ENCODE measurements at places on chromosomes 12 and 14. TPM values are rescaled to one million over a fixed set of nuclear protein-coding genes. Genes with fewer than 3 reads are reported as not detected.

DNA sequence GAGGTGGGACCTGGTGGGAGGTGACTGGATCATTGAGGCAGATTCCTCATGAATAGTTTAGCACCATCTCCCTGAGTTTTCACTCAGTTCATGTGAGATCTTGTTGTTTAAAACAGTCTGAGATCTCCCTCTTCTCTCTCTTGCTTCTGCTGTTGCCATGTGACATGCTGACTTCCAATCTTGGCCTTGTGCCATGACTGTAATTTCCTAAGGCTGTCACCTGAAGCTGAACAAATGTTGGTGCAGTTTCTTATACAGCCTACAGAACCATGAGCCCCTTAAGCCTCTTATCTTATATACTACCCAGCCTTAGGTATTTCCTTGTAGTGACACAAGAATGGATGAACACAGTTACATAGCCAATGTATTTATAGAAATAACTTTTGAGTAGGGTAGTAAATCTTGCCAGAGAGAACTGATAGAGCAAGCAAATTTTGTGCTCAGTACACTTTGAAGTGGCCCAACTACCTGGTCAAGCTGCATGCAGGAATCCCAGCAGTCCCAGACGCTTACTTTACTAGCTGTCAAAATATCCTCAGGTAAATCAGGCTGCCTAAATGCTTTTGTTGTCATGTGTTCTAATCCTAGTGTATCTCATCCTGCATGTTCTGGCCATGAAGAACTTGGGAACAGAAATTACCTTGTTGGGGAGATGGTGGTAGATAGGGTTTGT is 445.6 kb upstream of the MIS18BP1 start:
- H3K4me3 ChIP-seq = no peak overlapping the region
- H3K4me1 ChIP-seq = no peaks in the 10 kb centered on the region
- H3K27me3 ChIP-seq = no peaks in the 10 kb centered on the region
- H3K27ac ChIP-seq = no peak overlapping the region

- H3K4me3 ChIP-seq = no peak overlapping the region
- H3K4me1 ChIP-seq = peaks cover 30% of the 10 kb centered on the region
- H3K36me3 ChIP-seq = no peaks in the 10 kb centered on the region
- H3K27me3 ChIP-seq = no peaks in the 10 kb centered on the region
Observed at GRCh38 chr12:93766796-93767523, 89.8 kb downstream of the CRADD start.

The SLC5A8 gene
- total RNA-seq = not detected

DNA sequence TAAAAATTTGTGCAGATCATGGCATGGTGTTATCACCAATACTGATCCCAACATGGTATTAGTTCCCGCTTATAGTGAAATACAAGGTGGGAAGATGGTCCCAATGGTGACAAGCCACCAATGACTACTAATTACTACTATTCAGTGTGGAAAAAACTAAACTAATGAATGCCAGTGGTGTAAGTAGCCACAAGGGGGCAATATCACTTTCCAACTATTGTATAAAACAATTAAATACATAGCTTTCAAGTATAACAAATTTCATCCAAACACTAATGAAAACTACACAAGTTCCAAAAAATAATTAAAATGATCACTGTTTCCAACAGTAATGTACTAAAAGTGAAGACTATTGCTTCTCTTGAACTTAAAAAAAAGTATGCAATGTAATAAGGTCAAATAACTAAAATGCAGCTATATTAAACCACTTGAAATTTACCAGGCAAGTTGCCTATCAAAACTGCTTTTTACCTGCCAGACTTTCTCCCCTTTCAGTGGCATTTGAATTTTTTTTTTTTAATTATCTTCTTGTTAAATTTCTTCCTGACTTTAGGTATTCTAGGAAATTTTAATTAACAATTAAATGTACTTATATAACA is 58.0 kb downstream of the PAPLN start:
- H3K27ac ChIP-seq = no peak overlapping the region
- no peaks in the 10 kb centered on the region for H3K27me3 ChIP-seq
- H3K4me1 ChIP-seq = peaks cover 12% of the 10 kb centered on the region
- DNase-seq = no peak

- DNase-seq = no peak
- no peak overlapping the region for H3K27ac ChIP-seq
- H3K4me3 ChIP-seq = no peak overlapping the region
- peaks cover 8% of the 10 kb centered on the region for H3K36me3 ChIP-seq
- H3K27me3 ChIP-seq = no peaks in the 10 kb centered on the region
Observed at GRCh38 chr12:107451246-107451645, 234.4 kb upstream of the PWP1 start.

- no peaks in the 10 kb centered on the region for H3K4me1 ChIP-seq
- H3K4me3 ChIP-seq = no peak overlapping the region
- H3K27me3 ChIP-seq = peaks cover 1% of the 10 kb centered on the region
- DNase-seq = no peak
Observed at GRCh38 chr14:53888535-53889386, 67.9 kb downstream of the BMP4 start.

GRCh38 chr14:24367514-24368211 is at the start of gene NFATC4:
Gene NFATC4, plus strand, starts transcription at chr14:24368184. Its CDS starts 157 bp downstream, at chr14:24368341.
- peaks cover 24% of the 10 kb centered on the region for H3K4me1 ChIP-seq
- H3K4me3 ChIP-seq = peak within 1 kb of the TSS; percentile 55
- DNase-seq = no peak
- H3K36me3 ChIP-seq = no peaks in the 10 kb centered on the region

DNA sequence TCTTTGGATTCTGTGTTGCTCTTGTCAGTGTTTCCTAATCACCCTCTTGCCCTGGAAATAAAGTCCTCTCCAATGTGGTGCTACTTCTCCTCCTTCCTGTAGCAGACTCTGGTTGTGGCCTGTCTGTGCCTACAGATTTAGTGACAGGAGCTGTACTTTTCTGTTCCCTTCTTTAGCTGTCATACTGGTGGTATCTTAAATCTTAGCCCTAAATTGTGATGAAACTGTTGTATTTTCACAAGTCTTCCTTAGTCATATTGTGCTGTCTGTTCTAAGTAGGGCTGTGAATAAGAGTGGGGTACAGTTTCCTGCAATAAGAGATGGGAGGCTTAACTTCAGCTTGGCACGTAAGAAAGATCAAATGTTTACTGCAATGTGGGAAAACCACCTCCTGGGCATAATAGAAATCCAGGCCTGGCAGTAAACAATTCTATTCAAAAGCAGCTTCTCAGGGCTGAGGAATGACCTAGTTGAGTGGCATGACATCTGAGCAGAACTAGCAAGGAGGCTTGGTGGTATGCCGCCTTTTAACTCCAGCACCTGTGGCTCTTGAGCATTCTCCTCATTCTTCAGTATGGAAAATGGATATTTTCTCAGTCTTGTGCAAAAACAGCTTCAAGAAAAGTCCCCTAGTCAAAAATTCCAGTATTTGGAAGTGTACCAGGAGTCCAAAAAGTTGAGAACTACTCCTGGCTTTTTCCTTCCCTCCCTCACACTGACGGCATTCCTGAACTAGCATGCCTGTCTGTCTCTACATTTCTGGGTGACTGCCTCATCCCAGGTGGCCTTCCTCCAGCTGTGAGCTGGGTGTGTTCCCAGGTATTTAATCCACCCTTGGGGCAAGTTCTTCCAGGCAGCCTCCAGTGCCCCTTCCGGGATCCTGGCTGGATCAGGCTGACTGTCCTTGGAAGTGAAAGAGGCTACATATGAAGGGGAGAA is 19.5 kb downstream of the ANO6 start:
- H3K27me3 ChIP-seq = no peaks in the 10 kb centered on the region
- peak overlapping the region; percentile 38 for H3K4me3 ChIP-seq
- DNase-seq = peak; percentile 17

GRCh38 chr14:50524060-50524459 is 8.3 kb downstream of the MAP4K5 start:
- H3K27ac ChIP-seq = no peak overlapping the region
- H3K27me3 ChIP-seq = no peaks in the 10 kb centered on the region
- peaks cover 61% of the 10 kb centered on the region for H3K4me1 ChIP-seq
- no peak for DNase-seq
- peaks cover 1% of the 10 kb centered on the region for H3K36me3 ChIP-seq

The KRT84 gene
- not detected for total RNA-seq

DNA sequence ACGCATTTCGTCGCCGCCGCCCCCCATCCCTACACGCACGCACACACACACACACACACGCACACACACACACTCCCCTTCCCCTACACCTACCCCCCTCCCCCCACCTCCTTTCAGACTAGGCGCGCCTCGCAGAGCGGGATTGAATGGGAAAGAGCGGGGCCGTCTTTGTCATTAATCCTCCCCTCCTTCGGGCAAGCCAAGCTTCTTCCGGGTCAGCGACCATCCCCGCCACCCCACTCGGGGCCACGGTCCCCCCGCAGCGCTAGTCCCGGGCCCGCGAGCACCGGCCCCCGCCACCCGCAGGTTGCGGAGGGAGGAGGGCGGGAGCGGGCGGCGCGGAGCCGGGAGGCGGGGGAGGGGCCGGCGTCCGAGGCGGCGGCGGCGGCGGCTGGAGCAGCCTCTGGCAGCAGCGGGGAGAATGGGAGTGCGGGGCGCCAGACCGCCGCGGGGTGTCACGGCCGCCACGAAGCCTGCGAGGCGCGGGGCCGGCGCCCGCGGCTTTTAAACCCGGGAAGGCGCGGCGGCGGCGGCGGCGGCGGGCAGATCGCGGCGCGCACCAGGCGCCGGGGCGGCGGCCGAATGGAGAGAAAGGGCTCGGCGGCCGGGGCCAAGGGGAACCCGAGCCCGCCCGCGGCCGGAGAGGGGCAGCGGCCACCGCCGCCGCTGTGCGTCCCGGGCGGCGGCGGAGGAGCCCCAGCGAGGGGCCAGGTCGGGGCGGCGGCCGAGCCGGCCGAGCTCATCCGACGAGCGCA is at the start of gene TTC9:
TTC9 (plus strand) TSS at position 369 of the 755 bp plus-strand sequence; CDS start at position 583, 214 bp downstream.
- H3K4me3 ChIP-seq = peak within 1 kb of the TSS; percentile 89
- no peaks in the 10 kb centered on the region for H3K27me3 ChIP-seq
- peak within 1 kb of the TSS; percentile 92 for H3K27ac ChIP-seq
- peaks cover 2% of the 10 kb centered on the region for H3K36me3 ChIP-seq
